ENCODE measurements at places on chromosomes 7 and 10. TPM values are rescaled to one million over a fixed set of nuclear protein-coding genes. Genes with fewer than 3 reads are reported as not detected.

Gene TAF3
- 3.5 TPM for total RNA-seq

GRCh38 chr10:129134371-129134770 is 332.7 kb upstream of the MGMT start:
- H3K27ac ChIP-seq: no peak overlapping the region
- H3K36me3 ChIP-seq: no peaks in the 10 kb centered on the region
- no peak overlapping the region for H3K4me3 ChIP-seq
- DNase-seq: no peak
- no peaks in the 10 kb centered on the region for H3K27me3 ChIP-seq
- no peaks in the 10 kb centered on the region for H3K4me1 ChIP-seq

DNA sequence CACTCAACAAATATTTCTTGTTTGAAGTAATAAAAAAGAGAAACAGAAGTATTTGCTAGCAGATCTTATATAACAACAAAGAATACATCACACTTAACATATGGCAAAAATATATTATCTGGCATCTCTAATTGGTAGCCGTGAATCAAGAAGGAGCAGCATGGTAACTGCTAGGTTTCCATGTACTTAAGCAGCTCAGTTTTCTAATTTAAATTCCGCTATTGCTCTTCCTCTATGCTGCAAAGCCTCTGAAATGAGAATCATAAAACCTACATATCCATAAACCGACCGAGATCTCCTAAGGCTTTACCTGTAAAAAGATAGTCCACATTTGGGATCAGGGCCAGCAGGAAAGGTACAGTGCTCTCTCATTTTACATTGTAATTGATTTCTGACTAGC is 76.6 kb upstream of the PTPRZ1 start:
- H3K4me1 ChIP-seq: no peaks in the 10 kb centered on the region
- H3K4me3 ChIP-seq: no peak overlapping the region
- no peaks in the 10 kb centered on the region for H3K27me3 ChIP-seq
- H3K36me3 ChIP-seq: no peaks in the 10 kb centered on the region

Gene ADAM22
- total RNA-seq: 0.07 TPM

DNA sequence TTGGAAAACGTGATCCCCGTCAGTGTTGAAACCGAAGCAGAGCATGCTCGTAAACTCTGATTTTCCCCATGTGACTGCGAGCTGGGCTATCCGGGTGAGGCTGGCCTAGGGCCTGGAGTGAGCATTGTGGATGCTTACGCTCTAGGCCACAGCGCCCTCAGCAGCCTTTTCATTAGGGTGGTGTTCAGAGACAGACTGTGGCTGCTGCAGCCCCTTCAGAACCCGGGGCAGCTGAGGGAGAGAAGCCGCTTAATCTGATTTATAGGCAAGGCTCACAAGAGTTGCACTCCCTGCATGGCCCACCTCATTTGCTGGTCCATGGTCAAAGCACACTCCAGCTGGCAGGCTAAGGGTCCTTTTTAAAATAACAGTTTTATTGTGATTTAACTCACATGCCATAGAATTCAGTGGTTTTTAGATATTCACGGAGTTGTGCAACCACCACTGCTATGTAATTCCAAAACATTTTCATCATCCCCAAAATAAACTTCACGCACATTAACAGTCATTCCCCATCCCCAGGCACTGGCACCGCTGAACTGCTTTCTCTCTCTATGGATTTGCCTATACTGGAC is 72.5 kb downstream of the SYPL1 start:
- no peaks in the 10 kb centered on the region for H3K27me3 ChIP-seq
- H3K4me1 ChIP-seq: no peaks in the 10 kb centered on the region

DNA sequence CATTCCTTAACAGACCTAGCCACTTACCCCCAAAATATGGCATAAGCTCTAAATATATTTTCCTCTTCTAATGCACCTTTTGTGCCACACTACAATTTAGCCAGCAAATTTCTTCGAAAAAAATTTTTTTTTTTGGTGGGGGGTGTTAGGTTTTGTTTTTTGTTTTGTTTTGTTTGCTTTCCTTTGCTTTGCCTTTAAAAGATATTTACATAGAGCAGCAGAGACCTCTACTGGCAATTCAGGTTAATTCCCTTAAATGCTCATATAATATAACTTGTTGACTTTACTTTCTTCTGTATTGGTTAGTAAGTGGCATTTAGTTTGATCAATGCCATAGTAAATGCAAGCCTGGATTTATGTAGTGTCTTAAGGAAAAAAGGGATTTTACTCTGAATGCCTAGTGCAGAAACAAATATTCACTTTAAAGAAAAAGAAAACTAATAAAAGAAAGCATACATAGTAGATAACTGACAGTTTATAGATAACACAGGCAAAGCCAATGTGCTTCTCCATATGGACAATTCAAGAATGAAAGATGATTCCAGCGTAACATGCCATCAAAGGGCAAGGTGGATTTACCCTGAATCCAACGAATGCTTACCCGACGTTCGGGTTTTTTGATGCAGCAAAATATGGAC is 1250.6 kb downstream of the GATA3 start:
- no peak for DNase-seq
- no peaks in the 10 kb centered on the region for H3K36me3 ChIP-seq
- H3K27me3 ChIP-seq: no peaks in the 10 kb centered on the region
- no peak overlapping the region for H3K27ac ChIP-seq

DNA sequence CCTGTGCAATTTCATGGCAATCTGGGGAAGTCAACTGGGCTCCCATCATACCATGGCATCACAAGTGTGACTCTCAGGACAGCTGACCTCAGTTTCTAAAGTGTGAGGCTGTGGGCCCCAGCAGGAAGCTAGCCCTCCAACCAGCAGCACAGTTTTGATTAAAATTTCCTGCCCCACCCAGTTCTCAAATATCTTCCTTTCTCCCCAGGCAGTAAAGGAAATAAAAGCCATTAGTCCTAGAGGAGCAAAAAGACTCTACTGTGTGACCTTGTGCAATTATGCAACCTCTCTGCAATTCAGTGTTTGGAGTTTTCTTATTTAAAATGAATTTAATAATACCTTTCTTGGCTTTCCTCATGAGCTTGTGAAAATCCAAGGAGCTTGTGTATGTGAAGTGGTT is 143.1 kb upstream of the CDCA7L start:
- no peak overlapping the region for H3K4me3 ChIP-seq
- no peaks in the 10 kb centered on the region for H3K36me3 ChIP-seq
- no peaks in the 10 kb centered on the region for H3K27me3 ChIP-seq
- no peaks in the 10 kb centered on the region for H3K4me1 ChIP-seq

Gene EPHA1
- total RNA-seq: 14.4 TPM

DNA sequence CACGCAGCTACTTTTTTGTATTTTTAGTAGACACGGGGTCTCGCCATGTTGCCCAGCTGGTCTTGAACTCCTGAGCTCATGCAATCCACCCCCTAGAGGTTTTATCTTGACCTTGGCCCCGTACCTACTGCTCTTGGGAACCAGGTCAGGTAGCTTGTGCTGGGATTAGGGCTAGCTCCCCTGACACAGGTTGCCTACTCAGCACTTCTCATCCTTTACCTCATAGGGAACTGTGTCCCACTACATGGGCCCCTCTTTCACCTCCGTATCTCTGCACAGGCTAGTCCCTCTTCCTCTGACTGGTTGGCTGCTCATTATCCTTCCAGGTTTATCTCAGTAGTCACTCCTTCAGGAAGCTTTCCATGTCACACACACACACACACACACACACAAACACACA is 58.0 kb upstream of the ITPRID1 start:
- H3K4me1 ChIP-seq: no peaks in the 10 kb centered on the region
- H3K36me3 ChIP-seq: no peaks in the 10 kb centered on the region
- H3K27ac ChIP-seq: no peak overlapping the region
- no peaks in the 10 kb centered on the region for H3K27me3 ChIP-seq
- no peak for DNase-seq

- peak overlapping the region; percentile 71 for H3K27ac ChIP-seq
- H3K4me3 ChIP-seq: no peak overlapping the region
- H3K27me3 ChIP-seq: no peaks in the 10 kb centered on the region
- DNase-seq: peak; percentile 79
These were observed 170.9 kb downstream of the CDK14 start for GRCh38 chr7:90766814-90767564.

Gene ARHGEF35
- 7.9 TPM for total RNA-seq

Gene PNLIP
- not detected for total RNA-seq
